ENCODE measurements at places on chromosomes 2 and 18.

DNA sequence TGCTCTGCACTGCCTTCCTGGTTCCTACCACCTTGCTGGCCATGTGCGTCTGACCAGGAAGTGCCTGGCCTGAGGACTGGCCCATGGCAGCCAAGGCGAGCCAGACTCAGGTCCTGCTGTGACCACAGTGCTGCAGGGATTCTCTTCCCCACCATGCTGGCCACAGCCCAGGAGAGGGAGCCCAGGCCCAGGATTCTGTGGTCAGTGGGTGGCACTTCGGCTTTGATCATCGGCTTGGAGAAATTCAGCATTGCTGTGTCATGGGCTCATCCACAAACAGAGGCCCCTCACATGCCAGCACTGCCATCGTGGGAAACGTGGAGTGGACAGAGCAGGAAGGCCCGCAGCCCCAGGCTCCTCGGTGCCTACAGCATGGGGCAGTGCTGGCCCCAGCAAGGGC is 211.6 kb downstream of the SEPTIN10 start:
- no peak for DNase-seq

GRCh38 chr2:222232372-222232771 is 66.4 kb downstream of the PAX3 start:
- DNase-seq: no peak

DNA sequence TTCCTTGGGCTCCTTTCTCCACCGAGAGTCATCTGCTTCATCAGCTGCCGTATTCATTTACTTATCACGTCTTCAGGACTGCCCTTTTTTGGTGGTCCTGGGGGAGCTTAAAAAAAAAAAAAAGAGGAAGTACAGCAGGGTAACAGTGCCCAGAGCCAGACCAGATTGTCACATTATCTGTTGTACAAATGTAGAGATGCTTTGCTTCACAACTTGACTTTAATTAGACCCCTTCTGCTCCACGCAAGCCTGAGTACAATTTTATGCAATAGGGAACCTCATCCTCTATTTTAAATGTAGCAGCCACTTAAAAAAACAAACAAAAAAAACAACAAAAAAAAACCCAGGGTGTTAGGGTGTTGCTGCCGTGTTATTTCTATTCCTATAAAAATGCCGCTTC is 128.3 kb downstream of the PRPF40A start:
- DNase-seq: no peak

DNA sequence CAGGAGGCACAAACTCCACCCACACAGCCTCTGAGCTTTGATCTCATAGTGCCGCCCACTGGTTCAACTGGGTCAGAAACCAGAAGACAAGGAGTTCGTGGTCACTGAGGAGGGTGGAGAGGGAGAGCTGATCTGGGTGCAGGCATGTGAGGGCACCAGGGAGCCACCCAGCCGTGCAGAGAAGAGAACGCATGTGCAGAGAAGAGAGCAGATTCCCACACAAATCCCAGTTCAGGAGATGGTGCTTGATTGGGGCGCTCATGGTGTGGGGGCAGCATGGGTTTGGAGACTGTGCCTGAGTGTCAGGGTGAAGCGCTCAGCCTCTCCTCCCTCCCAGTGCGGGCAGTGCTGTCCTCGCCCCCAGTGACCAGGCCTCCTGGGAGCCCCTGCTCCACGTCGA is 375.2 kb upstream of the MYT1L start:
- DNase-seq: no peak

DNA sequence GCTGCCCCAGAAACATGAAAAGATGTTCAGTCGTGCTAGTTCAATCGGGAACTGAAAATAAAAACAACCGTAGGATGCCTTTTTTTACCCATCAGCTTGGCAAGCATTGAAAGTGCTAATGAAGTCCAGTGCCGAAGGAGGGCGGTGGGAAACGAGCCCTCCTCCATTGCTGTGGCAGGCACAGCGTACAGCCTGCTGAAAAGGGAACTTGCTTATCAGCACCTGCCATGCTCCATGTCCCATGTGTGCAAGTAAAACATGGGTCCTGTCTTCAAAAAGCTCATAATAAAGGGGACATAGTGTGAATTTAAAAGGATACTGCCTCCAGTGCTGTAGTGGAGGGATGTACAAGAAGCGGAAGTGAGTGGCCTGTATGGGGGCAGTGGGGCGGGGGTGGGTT is 82.4 kb downstream of the ARMC9 start:
- no peak for DNase-seq

GRCh38 chr2:173095356-173095755 is 19.7 kb downstream of the MAP3K20 start:
- no peak for DNase-seq

DNA sequence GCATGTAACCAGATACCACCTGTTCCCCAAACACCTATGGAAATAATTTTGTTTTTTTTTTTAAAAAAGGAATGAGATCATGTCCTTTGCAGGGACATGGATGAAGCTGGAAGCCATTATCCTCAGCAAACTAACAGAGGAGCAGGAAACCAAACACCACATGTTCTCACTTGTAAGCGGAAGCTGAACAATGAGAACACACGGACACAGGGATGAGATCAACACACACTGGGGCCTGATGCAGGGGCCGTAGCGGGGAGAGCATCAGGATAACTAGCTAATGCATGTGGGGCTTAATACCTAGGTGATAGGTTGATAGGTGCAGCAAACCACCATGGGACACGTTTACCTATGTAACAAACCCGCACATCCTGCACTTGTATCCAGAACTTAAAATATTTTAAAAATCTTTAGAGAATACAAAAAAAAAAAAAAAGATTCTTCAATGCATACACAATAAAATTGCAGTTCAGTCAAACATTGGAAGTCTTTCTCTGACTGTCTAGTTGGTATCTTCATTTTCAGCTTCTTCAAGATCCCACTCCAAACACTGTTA is 11.6 kb upstream of the CASP10 start:
- DNase-seq: no peak

DNA sequence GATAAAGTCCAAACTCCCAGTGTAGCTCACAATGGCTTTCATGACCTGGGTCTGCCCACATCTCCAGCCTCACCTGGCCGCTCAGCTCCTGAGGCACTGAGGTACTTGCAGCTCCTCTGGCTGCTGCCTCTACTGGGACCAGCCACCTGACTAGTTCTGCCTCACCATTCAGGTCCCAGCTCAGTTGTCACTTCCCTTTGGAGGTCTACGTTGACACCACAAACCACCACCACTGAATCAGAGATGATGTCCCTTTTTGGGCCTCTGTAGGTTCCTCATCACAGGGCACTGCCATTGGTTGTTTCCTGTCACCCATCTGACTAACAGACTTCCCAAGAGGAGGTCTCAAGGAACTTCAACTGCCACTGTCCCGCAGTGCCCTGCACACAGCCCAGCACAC is 21.2 kb downstream of the SPP2 start:
- DNase-seq: no peak

DNA sequence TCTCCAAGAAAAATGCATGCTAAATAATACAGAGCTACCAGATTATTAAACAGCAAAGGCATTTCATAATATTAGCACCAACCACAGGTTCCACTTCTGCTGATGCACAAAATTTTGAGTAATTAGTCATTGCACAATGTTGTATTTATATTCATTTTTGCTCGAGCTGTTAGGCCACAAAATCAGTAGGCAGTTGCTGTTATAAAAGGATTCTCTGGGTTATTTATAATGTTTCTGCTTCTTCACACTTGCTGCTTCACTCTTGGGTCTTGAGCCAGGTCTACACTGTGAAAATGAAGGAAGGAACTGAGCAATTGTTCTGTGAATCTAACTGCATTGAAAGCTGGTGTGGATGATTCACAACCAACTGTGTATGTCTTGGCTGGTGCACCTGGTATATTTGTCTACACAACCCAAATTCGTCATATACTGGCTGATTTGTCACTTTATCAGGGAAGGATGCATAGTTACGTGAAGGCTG is 38.3 kb downstream of the MRPL33 start:
- DNase-seq: no peak

DNA sequence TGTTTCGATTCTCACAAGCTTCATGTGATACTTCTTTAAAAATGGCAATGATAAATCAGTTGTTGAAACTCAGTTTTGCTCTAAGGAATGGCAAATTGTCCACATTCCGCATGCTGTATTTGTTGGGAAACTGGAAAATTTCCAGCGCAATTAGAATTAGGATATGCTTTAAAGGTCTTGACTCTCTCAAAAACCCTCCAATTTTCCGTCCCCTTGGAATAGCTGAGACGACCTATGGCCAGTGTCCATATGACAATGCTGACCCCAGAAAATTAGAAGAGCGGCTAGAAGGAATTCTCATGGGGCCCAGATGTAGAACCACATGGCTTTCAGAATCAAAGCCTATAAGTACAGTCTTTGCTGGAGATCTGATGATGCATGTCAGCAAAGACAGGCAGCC is 170.8 kb downstream of the TMEM18 start:
- no peak for DNase-seq

GRCh38 chr2:217105733-217106649 is 246.1 kb upstream of the TNP1 start:
- peak; percentile 93 for DNase-seq

DNA sequence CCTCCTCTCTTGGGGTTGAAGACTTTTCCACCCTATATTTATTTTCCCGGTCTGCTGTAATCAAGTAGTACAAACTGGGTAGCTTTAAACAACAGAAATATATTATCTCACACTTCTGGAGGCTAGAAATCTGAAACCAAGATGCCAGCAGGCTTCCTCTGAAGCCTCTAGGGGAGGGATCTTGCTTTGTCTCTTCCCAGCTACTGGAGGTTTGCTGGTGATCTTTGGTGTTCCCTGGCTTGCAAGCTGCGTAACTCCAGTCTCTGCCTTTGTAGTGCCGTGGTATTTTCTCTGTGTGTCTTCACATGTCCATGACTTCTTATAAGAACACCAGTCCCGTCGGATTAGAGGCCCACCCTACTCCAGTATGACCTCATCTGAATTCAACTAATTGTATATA is 44.4 kb downstream of the MYO3B start:
- DNase-seq: no peak

DNA sequence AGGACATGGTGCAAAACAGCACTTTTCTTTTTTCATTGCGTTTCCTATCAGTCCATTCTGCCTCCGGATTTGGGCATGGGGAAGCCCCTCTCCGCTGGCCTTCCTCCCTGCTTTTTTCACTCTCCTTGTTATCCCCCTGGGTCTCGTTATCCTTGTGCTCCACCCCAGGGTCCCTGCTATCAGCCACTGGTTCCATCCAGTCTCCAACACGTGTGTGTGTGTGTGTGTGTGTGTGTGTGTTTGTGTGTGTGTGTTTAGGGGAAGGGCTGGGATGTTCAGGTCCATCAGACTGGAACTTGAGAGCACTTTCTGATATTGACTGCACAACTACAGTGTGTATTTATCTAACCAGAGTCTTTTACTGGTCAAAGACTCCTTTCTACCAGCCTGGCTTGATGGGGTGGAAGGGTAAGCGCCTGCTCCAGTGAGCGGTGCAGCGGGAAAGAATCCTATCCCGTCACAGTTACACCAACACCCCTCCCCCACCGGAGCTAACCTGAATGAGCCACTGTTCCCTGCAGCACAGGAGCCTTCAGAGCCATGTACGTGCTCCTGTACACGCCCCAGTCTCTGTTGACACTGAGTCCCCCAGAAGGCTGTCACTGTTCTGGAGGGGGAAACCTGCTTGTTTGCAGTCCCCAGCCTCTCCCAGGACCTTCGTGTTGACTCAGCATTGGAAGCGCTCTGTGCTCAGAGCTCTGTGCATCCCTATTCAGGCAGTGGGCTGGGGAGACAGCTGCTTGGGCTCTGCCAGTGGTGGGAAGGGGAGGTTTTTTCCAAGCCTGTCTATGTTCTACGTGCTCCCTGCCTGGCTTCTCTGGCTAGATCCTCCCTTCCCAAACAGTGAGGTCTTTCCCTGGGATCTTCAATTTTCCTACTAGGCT is 4.6 kb downstream of the INHA start:
- no peak for DNase-seq

GRCh38 chr2:157257312-157258252 is at the start of gene GALNT5:
Gene GALNT5, plus strand, starts transcription at chr2:157257705. Its CDS starts 378 bp downstream, at chr2:157258083.
- DNase-seq: no peak

GRCh38 chr2:175914846-175915245 is 87.2 kb downstream of the LNPK start:
- DNase-seq: no peak

GRCh38 chr2:191983186-191983585 is 136.3 kb upstream of the CAVIN2 start:
- no peak for DNase-seq

- DNase-seq: peak; percentile 60
Observed at GRCh38 chr18:79584491-79585394, 94.9 kb upstream of the CTDP1 start.

- peak; percentile 48 for DNase-seq
Observed at GRCh38 chr2:9250498-9251153, 44.0 kb downstream of the ASAP2 start.

DNA sequence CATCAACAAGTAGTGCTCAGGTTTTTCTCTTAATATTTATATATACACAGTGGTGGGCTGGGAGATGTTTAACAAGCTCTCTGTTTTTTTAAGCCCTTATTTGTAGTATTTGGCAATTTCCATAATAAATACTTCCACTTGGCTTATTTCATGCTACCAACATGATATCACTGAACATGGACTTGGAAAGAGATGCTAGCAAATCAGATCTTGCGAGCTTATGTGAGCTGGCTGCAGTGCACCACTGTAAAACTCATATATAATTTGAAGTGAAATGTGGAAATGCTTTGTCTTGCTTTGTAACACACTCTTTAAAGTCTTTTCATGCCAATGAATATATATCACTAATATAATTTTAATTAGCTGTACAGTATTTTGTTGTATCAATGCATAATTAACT is 155.7 kb downstream of the ALK start:
- DNase-seq: no peak

DNA sequence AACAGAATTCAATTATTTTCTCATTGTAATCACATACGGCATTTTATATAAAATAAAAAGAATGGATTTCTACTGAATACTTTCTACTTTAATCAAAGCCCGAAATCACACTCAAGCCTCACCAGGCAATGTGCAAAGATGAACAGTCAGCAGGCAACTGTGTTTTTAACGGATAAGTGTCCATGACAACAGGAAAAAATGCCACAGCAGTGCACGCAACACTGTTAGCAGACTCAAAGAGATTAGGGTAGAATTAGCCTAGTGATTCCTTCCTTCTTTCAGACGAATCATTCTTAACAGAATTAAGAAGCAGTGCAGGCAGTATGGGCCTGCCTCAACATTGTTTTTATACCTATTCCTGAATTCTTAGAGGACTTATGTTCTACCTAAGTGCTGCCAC is 135.6 kb downstream of the CDH2 start:
- no peak for DNase-seq

DNA sequence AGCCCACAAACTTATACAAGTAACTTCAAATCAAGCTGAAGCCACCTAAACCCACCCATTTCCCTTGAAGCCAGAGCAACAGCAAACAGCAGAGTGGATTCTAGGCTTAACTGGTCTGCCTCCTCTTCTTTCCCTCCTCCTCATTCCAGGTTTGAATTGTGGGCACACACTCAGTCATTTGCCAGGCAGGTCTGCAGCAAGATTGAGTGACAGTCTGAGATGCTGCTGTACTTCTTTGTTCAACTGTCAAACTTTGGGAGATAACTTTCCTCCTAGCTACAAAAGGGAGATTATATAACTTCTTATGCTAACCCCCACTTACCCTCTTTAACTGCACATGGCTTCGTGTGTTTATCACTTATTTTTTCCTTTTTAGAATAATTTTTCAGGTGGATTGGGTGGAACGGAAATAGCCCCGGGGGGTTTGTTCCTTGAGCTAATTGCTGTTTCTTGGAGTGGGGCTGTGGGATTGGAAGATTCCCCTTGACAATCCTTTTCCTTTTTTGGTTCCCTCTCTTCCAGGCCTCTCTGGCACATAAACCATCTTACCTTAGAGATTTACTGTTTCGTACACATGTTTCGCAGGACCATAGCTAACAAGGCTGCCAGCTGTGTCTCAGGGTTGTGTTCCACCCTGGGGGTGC is 55.0 kb downstream of the RNF144A start:
- no peak for DNase-seq

- no peak for DNase-seq
Observed at GRCh38 chr2:205041472-205042130, 496.3 kb downstream of the PARD3B start.
